ENCODE measurements at places on chromosomes 7 and 10.

DNA sequence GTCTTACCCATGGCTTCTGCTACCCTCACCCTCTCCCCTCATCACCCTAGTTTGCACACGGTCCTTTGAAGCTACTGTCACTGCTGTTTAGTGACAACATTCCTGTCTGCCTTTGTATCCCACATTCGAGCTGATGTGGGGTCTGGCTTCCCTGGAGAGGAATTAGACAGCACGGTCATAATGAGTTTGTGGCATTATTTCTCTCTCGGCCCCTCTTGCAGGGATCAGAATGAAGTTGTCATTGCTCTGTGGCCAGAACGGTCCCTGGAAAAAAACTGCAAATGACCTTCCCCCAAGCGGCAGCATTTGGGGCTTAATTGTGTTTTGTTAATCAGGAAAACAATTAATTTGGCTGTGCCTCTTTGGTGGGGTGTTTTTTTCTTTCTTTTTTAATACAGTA lies 317.2 kb upstream of the PODXL start:
- DNase-seq = no peak

GRCh38 chr10:119104654-119105015 lies 722 bp downstream of the DENND10 start:
- no peak for DNase-seq

DNA sequence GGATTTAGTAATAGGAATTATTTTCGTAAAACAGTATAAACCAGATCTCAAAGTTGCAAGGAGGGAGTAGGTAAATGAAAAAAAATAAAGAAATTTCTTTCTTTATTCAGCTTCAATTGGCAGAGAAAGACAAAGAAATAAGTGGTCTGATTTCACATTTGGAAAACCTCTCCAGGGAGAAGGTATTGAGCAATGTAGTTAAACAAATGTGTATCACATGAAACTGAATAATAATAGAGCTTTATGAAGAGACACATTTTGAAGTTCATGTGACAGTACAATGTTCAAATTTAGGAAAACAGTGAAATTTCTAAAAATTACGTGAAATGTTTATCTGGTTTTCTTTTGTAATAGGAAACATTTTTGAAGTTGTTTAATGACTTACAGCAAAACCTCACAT lies 63.0 kb downstream of the TAX1BP1 start:
- no peak for DNase-seq

DNA sequence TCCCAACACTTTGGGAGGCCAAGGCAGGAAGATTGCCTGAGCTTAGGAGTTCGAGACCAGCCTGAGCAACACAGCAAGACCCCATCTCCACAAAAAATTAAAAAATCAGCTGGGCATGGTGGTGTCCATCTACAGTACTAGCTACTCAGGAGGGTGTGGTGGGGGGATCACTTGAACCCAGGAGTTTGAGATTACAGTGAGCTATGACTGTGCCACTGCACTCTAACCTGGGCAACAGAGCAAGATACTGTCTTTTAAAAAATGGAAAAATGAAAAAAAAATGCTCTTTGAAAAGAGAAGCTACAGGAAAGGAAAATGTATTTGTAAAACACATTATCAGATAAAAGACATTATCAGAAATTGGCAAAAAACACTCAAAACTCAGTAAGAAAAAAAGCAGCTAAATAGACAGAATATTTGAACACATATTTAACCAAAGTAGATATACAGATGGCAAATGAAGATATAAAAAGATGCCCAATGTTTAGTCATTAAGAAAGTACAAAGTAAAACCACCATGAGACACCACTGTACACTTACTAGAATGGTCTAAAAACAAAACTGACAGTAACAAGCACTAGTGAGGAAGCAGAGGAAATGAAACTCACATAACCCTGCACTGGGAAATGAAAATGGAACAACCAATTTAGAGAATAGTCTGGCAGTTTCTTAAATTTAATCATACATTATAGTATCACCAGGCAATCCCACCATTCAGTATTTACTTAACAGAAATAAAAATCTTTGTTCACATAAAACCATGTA lies 40.5 kb downstream of the NRBF2 start:
- DNase-seq = no peak

DNA sequence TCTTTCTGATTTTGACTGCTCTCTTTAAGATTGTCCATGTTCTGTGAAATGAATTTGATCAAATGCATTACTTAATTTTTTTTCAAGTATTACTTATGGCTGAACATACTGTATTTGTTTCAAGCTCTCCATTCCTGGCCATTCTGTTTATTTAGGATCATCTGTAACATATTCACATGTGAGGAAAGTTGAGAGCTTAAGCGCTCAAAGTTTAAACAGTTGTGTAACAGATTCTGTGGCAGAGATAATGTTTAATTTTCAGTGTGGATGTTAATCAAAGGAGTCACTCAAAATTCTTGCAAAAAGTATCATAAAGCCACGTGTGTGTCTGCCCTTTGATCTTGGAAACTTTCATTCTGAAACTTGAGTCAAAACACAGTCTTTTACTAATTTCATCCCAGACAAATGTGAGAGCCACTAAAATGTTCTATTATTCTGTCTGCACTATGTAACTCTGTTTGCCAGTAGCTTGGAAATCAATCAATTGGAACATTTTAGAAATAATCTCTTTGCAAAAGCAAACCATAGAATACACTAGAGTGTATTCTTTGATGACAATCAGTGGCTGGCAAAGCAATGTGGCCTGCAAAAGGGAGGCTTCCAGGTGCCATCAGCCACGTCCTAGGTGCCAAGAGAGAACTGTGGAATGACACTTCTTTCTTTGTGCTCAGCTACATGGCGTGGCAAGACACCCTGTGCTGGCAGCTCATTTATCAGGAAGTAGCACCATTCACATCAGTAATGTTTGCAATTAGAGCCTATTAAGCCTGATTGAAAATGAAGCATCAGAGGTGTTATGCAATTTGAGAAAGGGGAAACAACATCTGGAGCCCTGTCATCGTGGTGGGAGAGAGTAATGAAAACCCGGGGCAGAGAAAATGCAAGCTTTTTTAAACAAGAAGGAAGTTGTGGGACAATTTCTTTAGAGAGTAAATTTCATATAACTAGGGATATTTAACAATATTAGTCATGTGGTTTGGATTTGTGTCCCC lies 40.9 kb downstream of the ARL5B start:
- peak; percentile 68 for DNase-seq

DNA sequence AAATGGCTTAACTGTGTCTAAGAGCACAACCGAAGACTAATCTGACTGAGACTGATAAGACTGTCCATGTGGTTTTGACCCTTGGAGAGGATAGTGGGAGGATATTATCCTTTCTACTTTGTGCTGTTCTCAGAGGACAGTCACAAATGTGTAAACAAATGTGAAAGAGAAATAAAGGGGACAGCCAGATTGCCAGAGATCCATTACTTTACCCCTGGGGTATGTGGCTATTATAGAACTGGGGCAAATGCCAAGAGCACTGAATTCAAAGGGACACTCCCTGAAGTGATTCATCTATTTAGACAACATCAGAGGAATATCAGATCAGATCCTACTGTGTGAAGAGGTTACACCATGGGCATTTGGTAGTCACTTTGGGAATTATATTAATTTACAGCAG lies 154.7 kb downstream of the RNLS start:
- no peak for DNase-seq

- no peak for DNase-seq
These were observed 48.4 kb downstream of the AOC1 start for GRCh38 chr7:150900675-150901074.

GRCh38 chr10:96703358-96703757 lies 17.0 kb downstream of the PIK3AP1 start:
- DNase-seq = peak; percentile 66

DNA sequence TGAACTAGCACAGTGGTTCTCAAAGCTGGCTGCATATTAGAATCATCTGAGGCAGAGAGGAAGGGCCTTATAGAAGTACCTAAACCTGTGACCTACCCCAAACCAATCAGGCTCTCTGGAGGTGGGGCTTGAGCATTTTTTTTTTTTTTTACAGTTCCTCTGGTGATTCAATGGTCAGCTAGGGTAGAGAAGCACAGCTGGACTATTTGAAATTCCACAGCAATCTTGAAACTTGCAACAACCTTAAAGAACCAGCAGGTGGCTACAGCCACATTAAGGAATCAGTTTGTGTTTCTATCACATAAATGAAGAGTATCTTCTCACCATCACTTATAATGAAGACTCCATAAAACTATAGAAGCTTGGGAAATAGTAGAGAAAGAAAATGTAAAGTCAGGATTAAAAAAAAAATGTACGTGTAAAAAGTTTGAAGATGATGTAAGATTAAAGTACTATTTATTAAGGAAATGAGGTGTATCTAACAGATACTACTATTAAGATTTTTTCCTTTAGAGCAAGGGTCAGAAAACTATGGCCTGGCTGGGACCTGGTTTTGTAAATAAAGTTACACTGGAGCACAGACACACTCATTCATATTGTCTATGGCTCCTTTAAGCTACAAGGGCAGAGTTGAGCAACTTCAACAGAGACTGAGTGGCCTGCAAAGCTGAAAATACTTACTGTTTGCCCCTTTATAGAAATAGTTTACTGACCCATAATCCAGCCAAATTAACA lies 3.8 kb downstream of the RTKN2 start:
- peak; percentile 55 for DNase-seq

GRCh38 chr7:139735466-139735865 lies 42.3 kb downstream of the HIPK2 start:
- DNase-seq = no peak

DNA sequence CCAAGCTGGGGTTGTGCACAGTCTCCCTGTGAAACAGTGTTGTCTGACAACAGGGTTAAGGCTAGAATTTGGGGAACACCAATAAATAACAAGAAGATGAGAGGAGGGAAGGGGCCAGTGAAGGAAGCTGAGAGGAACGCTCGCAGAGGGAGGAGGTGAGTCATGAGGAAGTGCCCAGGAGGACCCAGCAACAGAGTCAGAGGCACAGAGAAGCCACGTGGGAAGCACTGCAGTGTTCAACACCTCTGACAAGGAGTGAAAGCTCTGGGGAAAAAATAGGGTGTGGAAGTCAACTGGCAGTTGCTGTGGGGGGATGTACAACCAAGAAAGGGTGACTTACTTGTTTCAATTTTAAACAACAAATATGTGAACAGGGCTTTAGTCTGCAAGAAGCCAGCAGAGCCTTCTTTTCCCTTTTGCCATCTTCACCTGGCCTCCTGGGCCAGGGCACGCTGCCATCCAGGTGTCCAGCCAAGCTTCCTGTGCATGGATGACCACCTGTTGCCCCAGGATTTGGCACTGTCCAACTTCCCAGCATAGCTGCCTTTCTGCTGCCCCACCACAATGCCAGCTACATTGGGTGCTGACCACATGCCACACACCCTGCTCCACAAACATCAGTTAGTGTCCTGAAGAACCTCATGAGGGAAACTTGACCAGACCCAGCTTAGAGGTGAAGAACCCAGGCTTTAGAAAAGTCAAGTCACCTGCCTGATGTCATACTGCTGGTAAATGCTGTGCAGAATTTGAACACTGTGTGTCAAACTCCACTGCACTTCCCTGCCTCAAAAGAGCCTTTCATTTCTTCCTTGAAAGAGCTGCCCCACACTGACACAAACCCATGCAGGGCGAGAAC lies 69.6 kb downstream of the ATXN7L1 start:
- DNase-seq = peak; percentile 77

DNA sequence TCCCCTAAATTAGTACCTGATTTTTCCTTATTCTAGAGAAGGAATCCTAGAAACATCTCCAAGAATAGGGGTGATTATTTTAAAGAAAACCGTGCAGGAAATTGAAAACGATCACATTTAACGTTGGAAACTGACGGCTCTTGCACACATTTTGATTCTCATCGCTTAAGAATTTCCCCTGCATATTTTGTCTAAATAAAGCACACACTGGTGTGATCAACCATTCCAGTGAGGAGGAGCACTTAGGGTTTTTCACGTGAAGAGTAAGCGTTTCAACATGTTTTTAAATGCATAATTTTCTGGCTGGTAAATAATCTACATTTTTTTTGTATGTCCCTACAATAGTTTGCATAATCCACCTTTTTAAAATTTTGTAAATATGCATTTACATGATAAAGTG lies 229.7 kb upstream of the PFKP start:
- DNase-seq = no peak

DNA sequence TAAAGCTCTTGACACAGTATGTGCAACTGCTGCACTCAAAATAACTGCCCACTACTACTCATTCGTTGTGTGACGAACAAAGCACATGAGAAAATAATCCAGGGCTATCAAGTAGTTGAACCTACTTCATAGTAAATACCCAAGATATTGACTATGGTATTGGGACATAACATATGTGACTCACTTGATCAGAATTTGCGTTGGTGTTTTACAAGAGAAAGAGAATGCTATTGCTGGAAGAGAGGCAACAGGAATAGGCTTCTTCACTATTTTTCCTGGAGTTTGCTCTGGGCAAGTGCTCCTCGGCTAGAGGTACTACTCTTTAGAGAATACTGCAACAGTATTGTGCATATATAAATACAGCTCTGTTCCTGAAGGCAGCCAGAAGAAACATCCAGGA lies 2.5 kb downstream of the DGKB start:
- no peak for DNase-seq

- no peak for DNase-seq
These were observed 47.0 kb downstream of the RASGEF1A start for GRCh38 chr10:43219848-43220247.

DNA sequence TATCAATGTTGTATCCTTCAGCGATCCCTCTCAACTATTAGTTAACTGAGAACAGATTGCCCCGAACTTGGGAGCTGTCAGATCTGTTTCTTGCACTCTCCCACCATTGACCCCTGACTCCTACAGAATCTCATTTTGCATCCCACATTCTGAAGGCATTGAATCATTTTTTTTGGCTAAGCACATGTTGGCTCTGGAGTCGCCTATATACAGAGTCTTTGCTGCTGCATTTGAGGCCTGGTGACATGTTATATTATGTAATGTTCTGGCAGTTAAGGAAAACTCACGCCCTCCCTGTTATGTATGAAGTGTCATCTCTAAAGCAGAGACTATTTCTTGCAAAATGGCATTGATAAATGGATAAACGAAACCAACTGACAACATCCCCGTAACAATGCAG lies 159.2 kb upstream of the ITGB1 start:
- DNase-seq = no peak

DNA sequence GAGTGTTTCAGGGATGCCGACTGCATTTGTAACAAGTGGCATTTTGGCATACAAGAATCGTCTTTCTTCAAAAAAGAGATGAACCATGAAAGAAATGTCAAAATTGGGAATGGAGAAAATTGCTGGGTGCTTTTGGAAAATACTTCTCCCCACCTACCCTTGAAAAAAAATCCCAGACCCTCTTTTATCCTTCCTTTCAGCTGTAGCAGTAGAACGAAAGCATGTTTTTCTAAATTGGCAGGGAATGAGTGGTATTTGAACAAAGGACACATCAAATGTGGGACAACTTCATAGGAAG lies 187.5 kb downstream of the NRP1 start:
- DNase-seq = no peak

- DNase-seq = no peak
These were observed 818.3 kb upstream of the POT1 start for GRCh38 chr7:125747966-125748365.

- no peak for DNase-seq
These were observed 22.1 kb upstream of the INHBA start for GRCh38 chr7:41725013-41725412.

GRCh38 chr7:73761854-73762658 lies 8.0 kb downstream of the CLDN3 start:
- DNase-seq = no peak

- DNase-seq = no peak
These were observed 174.9 kb downstream of the ARHGAP12 start for GRCh38 chr10:31753681-31754080.
